Stimulated activated CD4-positive, alpha-beta T cell treated with anti-CD3 and anti-CD28 coated beads, Interleukin-12 subunit alpha, Interleukin-12 subunit beta, amount 100 ng/mL, for 24 hours (primary cell): ENCODE measurements at places on chromosomes 3 and 15.

DNA sequence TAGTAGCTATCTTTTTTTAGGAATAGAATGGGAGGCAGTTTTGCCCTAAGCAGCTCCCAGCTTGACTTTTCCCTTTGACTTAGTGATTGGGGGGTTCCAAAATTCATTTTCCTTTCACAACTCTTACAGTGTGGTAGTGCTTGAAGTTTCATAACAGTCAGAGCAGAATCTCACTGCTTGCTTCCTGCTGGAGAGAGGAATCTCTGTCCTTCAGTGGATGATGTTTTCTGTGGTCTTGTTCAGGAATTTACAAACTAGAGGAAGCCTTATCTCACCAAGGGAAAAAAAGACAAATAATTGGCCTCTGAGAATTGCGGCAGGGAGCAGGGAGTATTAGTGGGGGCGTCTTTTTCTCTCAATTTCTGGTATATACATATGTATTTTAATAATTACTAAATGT, 326.6 kb upstream of the C2CD4B start:
- DNase-seq: no peak

GRCh38 chr15:40128766-40129660, 20.3 kb upstream of the BMF start:
- no peak for DNase-seq

DNA sequence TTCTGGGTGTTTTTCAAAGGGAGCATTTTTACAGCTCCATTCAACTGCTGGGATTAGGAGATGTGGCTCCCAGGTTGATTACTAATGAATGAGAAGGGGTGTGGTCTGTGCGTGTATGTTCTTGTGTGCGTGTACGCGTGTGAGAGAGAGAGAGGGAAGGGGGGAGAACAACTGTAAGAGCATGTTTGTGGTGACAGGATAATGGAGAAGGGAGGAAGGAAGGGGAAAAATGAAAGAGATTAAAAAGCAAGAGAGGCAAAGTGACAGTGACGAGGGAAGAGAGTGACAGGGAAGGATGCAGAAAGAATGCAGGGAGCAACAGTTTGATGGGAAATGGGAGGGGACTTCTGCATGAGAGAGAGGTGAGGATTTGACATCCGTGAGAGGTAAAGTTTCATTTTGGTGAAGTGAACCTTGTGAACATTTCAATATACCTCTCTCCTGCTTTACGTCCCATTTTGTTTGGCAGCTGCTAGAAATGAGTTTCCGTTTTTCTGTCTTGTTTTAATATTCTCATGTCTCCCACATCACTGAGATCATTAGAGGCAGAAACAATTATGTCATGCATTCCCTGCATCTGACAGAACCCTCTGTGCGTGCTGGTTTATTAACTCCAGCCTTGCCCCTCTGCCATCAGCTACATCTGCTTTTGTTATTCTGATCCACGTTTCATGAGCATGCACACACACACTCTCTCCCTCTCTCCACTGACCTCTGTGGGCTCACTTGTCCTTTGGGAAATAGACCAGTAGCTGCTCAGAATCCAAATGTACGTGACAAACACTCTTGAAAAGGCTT, 161.6 kb downstream of the GAP43 start:
- DNase-seq: no peak

DNA sequence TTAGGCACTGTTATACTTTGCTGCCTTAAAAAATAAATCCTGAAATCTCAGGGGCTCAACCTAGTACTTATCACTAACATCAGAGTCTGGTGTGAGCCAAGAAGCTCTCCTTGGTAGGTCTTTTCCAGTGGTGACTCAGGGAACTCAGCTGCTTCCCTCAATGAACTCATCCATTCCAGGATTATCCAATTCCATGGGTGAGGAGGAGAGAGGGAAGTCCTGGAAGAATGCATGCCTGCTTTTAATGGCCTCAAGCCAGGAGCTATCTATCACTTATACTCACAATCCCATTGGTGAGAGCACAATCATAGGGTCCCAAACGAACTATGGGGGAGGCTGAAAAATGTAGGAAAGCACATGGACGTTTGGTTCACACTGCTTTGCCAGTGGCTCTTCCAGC, 113.6 kb downstream of the POLR2M start:
- no peak for DNase-seq

DNA sequence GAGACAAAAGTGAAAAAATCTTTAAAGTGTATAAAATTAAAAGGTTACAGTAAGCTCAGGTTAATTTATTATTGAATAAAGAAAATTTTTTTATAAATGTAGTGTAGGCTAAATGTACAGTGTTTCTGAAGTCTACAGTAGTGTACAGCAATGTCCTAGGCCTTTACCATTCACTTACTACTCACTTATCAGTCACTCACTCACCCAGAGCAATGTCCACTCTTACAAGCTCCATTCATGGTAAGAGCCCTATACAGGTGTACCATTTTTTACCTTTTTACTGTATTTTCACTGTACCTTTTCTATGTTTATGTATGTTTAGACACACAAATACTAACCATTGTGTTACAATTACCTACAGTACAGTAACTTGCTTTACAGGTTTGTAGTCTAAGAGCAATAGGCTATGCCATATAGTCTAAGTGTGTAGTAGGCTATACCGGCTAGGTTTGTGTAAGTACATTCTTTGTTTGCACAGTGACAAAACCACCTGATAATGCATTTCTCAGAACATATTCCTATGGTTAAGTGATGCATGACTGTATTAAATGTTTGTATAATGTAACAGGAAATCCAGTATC, 38.1 kb upstream of the NECTIN3 start:
- DNase-seq: no peak
